Activated naive CD4-positive, alpha-beta T cell treated with anti-CD3 and anti-CD28 coated beads, Interleukin-2, amount 10 ng/mL, durations not matched to agents 7 days and 5 days (primary cell): ENCODE measurements at places on chromosomes 5 and 9.
A peak's percentile ranks its signal among the peaks of the same experiment; 100 is the strongest.

GRCh38 chr5:154837009-154837901 is 13.1 kb downstream of the FAXDC2 start:
- no peak for DNase-seq

GRCh38 chr5:180865981-180866695 is 5.1 kb upstream of the ZFP62 start:
- DNase-seq = no peak

DNA sequence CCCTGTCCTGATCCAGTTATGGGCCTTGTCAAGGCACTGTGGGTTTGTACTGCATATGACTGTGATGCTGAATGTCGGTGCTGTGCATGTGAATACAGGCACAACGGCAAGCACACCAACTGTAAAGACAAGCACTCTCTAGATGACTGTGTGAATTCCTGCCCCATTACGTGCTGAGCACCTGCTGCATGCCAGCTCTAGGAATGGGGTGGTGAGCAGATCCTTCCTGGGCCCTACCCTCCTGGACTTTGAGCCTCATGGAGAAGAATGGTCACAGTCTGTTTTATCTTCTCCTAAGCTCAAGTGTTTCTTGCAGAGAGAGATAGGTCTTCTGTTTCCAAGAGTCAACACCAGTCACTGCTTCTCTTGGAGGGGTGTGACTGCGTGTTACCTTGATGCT is 56.0 kb upstream of the RARS1 start:
- no peak for DNase-seq

- DNase-seq = no peak
Observed at GRCh38 chr5:158465086-158465972, 606.4 kb upstream of the CLINT1 start.

DNA sequence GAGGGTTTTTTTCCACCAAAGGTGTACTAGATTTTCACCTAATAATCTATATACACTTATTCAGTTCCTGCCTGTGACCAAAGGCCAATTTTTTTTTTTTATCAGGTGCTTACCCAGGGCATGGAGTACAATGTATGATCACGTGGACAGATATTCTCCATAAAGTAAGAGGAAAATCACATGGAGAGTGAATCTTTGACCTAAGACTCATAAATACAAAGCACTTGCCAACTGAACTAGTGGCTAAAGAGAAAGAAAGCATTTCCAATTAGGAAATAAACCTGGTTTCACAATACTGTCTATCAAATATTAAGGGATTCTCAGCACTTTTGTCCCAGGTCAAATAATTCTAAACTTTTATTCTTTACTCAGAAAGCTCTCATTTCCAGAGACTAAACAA is 33.0 kb upstream of the CEP120 start:
- DNase-seq = no peak

GRCh38 chr5:9197881-9198260 is 348.0 kb downstream of the SEMA5A start:
- DNase-seq = no peak

DNA sequence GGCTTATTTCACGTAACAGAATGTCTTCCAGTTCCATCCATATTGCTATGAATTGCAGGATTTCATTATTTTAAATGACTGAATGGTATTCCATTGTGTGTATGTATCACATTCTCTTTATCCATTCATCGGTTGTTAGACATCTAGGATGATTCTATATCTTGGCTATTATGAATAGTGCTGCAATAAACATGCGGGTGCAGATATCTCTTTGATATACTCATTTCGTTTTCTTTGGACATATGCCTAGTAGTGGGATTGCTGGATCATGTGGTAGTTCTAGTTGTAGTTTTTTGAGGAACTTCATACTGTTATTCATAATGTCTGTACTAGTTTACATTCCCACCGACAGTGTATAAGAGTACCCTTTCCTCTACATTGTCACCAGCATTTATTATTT is 460.5 kb downstream of the MAN2A1 start:
- DNase-seq = no peak

DNA sequence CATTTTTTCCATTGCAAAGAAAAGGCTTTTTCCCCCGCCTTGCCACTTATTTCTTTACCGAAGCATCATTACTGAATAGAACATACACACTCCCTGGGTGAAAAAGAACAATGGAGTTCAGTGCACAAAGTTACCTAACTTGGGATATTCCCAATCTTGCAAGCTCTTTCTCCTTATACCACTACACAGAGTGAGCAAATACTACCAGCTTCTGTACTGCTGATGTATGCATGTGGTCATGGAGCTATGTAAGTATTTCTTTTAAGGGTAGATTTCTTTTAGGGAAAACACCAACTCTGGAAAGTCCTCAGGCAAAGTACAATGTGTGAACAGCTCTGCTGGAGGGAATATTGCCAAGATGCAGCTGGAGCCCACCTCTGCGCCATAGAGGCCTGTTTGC is 81.1 kb downstream of the AOPEP start:
- DNase-seq = no peak

DNA sequence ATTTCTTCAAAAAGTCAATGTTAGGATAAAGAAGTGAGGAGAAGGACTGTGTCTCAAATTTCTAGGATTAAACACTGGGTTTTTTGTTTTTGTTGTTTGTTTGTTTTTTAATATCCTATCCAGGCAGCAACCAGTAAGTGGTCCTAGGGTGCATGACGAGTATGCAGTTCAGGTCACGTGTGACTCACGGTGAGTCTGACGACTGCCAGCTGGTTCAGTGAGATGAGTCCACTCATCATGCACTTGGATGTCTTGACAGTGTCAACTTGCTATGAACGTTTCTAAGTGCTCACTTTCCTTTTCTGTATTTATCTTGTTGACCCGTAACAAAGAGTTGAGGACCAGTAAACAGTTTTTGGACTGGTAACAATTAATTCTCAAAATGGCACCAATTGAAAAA is 32.7 kb downstream of the ATG10 start:
- no peak for DNase-seq

DNA sequence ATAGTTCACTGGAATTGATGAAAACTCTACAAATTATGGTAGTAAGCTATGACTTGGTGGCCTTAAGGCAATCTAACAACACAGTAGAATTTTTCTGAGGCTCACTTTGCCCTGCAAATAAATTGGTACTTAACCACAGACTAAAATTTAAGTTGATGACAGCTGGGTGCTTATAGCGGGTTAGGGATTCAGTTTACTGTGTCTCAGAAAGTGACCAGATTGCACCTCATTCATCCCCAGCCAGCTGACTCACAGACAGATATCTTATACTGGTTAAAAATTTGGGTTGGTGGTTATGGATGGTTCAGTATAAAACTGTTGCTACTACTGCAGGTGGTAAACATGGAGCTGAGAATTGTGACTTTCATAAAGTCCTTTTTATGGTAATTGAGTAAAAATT is 2.8 kb downstream of the CKS2 start:
- no peak for DNase-seq

- DNase-seq = no peak
Observed at GRCh38 chr5:32845171-32845570, 134.1 kb downstream of the NPR3 start.

GRCh38 chr5:153476767-153477166 is 13.7 kb upstream of the GRIA1 start:
- DNase-seq = no peak

GRCh38 chr5:150398722-150399523 is 13.8 kb downstream of the CD74 start:
- DNase-seq = peak; percentile 34

DNA sequence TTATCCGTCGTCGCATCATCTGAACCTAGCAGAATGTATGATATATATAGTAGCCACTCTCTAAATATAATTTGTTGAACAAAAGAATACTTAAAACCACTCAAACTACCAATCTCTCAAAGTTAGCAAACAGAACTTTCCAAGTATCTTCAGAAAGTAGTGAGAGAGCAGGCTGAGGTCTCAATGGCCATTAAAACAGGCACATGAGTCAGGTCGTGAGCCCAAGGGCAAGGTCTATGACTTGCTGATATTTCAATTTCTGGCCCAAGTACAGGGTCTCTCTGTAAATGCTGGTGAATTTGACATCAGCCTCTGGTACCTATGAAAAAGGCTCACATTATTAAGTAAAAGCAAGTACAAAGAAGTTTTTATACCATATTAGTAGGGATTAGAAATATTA is 95.1 kb downstream of the GPR21 start:
- no peak for DNase-seq

- no peak for DNase-seq
Observed at GRCh38 chr9:111874500-111874899, 22.1 kb upstream of the UGCG start.

DNA sequence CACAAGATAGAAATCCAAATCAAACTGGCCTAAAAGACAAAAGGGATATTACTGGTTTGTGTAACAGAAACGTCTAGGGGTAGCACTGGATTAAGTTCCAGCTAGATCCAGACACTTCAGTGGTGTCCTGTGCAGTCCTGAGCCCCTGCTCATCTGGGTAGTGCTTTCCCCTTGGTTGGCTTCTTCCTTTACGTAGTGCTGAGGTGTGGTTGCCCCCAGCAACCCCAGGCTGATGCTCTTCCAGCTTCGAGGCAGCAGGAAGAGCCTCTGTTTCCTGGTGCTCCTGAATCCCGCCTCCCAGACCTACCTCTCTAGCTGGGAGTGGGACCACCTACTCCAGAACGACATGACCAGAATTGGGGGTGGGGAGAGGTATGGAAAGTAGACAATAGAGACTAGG is 166.1 kb upstream of the ADRA1B start:
- DNase-seq = no peak

GRCh38 chr5:143065996-143066522 is 295.9 kb downstream of the ARHGAP26 start:
- DNase-seq = no peak

GRCh38 chr5:104594850-104595249 is 1032.3 kb upstream of the NUDT12 start:
- no peak for DNase-seq

DNA sequence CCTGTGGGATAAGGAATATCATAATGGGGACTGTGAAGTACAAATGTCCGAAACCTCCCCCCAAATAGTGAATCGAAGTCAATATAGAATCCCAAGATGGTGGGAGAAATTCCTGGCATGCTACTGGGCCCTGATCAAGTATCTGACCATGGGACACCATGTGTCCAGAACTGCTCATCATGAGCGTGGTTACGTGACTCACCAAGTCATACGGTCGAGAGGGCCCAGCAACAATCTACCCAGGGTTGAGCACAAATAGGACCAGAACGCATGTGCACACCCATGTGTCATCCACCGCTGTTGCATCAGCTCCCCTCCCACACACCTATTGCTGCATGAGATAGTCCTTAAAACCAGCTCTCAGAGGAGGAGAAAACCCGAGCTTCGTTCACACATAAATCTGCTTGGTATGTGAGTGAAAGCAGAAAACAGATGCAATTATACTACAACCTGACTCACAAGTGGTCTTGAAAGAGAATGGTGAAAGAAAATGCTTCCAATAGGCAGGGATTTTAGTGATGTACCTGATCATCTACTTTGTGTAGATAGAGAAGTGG is 353.2 kb downstream of the CWC27 start:
- DNase-seq = no peak

- peak; percentile 26 for DNase-seq
Observed at GRCh38 chr5:123610665-123611405, 98.9 kb downstream of the CSNK1G3 start.

- DNase-seq = peak; percentile 38
Observed at GRCh38 chr9:129102791-129103594, 7.6 kb downstream of the CRAT start.

GRCh38 chr5:171391996-171392577 is 4.4 kb downstream of the NPM1 start:
- no peak for DNase-seq

- DNase-seq = no peak
Observed at GRCh38 chr5:41736641-41737040, 133.6 kb downstream of the OXCT1 start.

GRCh38 chr5:93384026-93384425 is 197.0 kb downstream of the NR2F1-AS1 start:
- DNase-seq = no peak

DNA sequence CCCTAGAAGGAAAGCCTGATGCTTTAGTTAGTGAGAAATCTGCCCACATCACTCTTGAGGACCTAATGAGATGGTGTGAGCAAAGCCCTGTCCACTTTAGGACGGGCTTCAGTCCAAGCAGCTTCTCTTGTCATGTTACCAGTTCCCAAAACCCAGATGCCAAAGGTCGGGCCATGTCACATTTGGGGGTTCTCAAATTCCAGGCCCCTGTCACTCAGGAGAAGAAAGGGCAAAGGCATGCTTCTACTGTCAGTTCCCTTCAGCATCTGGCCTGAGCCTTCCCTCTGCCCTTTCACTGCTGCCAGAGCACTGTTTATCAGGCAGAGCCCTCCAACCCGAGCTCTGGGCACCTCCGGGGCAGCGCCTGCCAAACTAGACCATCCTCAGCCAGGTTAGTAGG is 556.0 kb downstream of the BNC2 start:
- no peak for DNase-seq

- no peak for DNase-seq
Observed at GRCh38 chr5:18457255-18457654, 823.0 kb downstream of the TAF11L14 start.

DNA sequence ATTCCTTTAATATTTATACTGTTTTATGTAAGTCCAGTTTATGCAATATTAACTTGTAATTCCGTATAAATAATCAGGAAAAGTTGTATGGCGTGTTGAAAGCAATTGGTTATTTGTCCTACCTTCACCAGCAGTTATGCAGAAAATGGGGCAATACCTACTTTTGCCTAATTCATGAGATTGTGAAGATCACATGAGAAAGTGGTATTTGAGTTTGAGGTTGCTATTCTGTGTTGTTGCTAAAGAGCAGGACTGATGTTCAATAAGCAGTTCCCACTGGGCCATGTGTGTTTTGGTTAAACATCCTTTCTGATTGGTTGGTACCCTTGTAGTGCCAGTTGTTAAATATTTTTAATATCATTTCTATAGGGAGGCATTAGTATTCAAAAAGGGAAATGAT is 3.2 kb downstream of the TGFBR1 start:
- DNase-seq = no peak

- DNase-seq = no peak
Observed at GRCh38 chr5:62791059-62791458, 212.4 kb downstream of the LRRC70 start.

GRCh38 chr5:1134478-1134877 is 22.6 kb upstream of the SLC12A7 start:
- no peak for DNase-seq

DNA sequence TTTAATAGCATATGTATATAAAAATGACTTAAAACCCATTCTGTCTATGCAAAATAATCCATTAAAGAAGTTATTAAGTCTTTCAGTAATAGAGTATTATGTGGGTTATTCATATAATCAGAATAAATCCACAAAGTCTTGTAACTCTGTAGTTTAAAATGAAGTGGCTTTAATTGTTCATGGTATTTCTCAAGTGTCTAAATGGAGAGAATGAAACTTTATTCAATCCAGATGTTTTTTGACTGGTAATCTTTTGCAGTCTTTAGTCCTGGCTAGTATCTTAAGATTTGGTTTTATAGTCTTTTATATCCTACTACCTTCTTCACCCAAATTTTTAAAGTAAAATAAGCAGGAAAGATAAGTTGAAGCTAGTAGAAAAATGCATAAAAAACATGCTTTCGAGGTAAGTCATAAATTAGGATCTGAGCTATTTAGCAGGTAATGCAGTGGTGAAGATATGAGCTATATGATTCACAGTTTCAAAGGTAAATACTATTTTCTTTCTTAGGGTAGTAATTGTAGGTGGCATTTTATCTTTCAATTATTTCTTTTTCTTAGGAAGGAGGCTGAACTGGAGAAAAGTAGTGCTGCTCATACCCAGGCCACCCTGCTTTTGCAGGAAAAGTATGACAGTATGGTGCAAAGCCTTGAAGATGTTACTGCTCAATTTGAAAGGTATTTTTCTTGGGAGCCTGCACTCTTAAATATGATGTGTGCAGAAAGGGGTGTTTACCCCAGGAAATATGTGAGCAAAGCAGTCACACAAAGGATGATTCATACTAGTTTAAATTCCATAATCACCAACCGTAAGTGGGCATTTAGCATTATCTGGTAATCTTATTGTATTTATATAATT is 17.9 kb downstream of the HMMR start:
- no peak for DNase-seq
